Stimulated activated CD8-positive, alpha-beta memory T cell treated with anti-CD3 and anti-CD28 coated beads, Interleukin-4, amount 100 ng/mL, for 4 hours (primary cell): ENCODE measurements at places on chromosomes 11 and 22.

DNA sequence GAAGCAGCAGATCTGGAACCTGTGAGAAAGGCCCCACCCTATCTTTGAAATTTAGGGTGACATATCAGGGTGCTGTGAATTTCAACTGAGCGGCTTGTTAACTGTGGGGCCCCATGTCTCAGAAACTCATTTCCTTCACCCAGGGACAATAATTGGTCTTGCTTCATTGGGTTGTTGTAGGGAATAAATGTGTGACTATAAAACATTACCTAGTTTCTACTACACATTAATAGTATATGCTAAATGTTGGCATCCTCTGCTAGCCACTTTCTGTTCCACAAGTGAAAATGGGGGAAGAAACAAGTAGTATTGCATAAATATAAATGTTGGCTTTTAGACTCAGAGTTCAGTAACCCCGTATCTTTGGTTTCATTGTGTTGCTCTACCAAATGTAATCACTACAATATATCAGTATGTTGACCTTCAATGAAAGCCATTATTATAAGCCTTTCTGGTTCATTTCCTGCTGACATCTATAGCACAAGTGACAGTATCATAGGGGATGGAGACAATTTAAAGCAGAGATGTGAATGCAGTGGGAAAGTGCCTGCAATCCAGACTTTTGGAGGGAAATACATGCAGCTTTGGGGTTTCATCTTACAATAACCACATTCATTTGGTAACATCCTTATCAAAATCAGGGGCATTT lies 905.5 kb upstream of the RAG2 start:
- no peak for DNase-seq

- DNase-seq: no peak
Observed at GRCh38 chr11:45285930-45286632, at the start of gene SYT13. Gene SYT13 (minus strand): TSS chr11:45286341. CDS start chr11:45286207, 134 bp downstream.

DNA sequence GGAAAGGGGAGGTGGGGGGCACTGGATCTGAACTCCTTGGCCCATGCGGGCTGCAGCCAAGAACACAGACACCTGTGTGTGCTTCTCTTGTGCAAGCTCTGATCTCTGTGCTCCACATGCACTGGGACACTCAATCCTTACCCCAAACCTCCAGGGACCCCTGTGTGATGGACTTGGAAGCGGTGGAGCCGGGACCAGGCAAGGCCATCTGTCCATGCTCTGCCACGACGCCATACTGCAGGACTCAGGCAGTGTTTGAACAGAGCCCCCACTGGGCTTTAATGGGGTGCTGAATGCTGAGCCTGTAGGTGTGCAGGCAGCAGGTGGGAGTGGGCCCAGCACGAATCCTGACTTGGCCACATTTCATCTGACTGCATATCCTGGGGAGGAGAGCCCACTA lies 23.4 kb downstream of the PPM1F start:
- DNase-seq: no peak

DNA sequence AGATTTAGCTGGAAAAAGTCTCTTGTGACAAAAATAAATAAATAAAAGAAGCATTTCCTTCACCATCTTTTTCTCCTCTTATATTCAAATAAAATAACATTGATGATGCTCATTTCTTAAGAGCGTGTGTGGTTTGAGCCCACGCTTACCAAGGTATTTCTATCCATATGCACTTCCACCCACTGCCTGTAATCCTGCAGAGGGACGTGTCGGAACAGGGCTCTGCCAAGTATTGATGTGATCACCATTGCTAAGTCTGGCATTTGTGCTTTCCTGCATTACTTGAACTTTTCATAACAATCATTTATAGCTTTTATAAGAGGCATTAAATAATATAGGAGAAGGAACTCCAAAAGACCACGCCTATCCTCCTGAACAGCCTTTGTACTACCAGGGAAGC lies 107.6 kb downstream of the SHANK2 start:
- DNase-seq: no peak
